Testis (tissue), 5 donors: ENCODE measurements at places on chromosomes 7 and 10. TPM values are rescaled to one million over a fixed set of nuclear protein-coding genes. Genes with fewer than 3 reads are reported as not detected.

- H3K36me3 ChIP-seq, result no peaks in the 10 kb centered on the region
- no peak for DNase-seq
- H3K27me3 ChIP-seq, result no peaks in the 10 kb centered on the region
- no peak overlapping the region for H3K4me3 ChIP-seq
Measured at GRCh38 chr7:15845868-15846267, 159.4 kb upstream of the MEOX2 start.

- peaks cover 5% of the 10 kb centered on the region for H3K4me1 ChIP-seq
- no peak for DNase-seq
- no peaks in the 10 kb centered on the region for H3K27me3 ChIP-seq
- no peak overlapping the region for H3K27ac ChIP-seq
- H3K4me3 ChIP-seq, result no peak overlapping the region
Measured at GRCh38 chr7:8179486-8179885, 82.5 kb downstream of the ICA1 start.

DNA sequence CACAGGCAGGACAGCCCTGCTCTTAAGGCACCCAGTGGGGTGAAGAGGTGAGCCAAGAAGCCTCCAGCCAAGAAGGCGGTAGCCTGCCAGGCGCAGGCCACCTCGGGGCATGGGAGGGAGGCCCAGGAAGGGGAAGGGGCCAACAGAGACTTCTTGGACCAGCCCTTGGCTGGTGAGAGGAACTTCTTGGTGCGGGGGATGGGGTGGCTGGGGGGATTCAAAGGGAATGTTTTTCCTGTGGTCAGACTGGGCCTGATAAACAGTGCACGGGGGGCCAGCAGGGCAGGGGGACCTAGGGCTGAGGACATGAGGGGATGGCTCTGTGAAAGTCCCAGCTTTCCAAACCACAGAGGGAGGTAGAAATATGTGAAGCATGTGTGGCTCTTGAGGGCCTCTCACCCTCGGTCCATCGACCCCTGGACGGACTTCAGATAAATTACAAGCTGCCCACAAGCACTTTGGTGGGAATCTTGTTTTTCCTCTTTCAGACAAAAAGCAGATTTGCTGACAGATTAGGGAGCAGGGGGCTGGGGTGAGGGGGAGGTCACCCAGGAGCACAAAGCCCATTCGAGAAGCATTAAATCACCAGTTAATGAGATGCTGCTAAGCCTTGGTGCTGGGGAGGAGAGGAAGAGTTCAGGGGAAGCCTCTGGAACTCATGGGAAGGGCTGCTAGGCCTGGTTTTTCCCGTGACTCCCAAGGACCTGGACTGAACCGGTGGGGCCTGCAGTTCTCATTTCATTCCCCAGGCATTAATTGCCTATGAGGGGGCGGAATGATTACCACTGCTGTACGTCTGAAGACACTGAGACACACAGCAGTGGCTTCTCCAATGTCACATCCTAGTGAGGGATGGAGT is 11.3 kb downstream of the CRYGN start:
- DNase-seq, result peak; percentile 31
- H3K4me3 ChIP-seq, result no peak overlapping the region
- H3K36me3 ChIP-seq, result no peaks in the 10 kb centered on the region
- H3K27ac ChIP-seq, result peak overlapping the region; percentile 39
- H3K27me3 ChIP-seq, result no peaks in the 10 kb centered on the region

- H3K27me3 ChIP-seq, result no peaks in the 10 kb centered on the region
- H3K4me1 ChIP-seq, result peaks cover 4% of the 10 kb centered on the region
- no peak overlapping the region for H3K27ac ChIP-seq
- H3K4me3 ChIP-seq, result no peak overlapping the region
- H3K36me3 ChIP-seq, result no peaks in the 10 kb centered on the region
Measured at GRCh38 chr7:2166625-2167280, 66.0 kb downstream of the MAD1L1 start.

- H3K36me3 ChIP-seq, result no peaks in the 10 kb centered on the region
- no peak overlapping the region for H3K27ac ChIP-seq
- H3K4me3 ChIP-seq, result no peak overlapping the region
- no peak for DNase-seq
- H3K27me3 ChIP-seq, result no peaks in the 10 kb centered on the region
Measured at GRCh38 chr10:87700031-87700796, 40.5 kb downstream of the PAPSS2 start.

DNA sequence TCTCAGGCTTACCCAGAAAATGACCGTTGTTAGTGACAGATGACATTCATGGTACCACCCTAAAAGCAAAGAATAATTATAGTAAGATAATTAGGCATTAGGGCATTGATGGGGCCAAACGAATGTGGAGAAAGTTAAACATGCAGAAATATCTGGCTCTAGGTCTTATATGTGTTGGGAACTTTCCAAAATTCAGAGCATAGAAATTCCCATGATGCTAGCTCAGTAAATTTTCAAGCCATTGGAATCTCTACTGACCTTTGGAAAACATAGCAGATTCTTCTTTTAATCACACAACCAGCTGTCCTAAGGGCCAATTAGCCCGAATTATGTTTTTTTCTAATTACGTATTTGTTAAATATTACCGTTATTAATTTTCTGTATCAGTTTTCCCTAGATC is 136.1 kb downstream of the CREB5 start:
- no peak for DNase-seq
- no peak overlapping the region for H3K4me3 ChIP-seq
- no peak overlapping the region for H3K27ac ChIP-seq
- no peaks in the 10 kb centered on the region for H3K4me1 ChIP-seq
- no peaks in the 10 kb centered on the region for H3K36me3 ChIP-seq

DNA sequence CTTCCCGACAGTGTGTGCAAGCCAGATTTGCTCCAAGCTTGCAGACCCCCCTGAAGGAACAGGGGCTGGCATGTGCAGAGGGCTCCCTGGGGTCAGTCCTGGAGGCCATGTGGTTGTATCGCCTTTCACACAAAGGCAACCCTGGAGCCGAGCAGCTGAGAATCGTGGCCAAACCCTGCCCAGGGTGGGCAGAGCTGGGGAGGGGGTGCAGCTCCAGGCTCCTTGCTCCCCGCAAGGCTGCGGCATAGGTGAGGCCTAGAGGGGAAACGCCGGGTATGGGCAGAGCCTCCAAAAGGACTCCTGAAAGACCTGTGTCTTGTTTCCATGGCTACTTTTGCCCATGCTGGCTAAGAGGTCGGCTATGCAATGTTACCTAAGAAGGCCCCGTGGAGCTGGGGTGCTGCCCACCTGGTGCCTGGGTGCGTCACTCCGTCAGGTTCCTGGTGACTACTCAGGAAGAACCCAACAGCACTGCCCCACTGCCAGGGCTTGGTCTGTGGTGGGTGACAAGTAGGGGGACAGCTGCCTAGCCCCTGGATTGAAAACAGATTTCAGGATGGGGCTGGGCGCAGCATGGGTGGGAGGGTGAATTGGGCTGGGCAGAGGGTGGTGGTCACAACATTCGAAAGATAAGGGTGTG is 171.0 kb upstream of the SHH start:
- H3K4me3 ChIP-seq, result no peak overlapping the region
- no peaks in the 10 kb centered on the region for H3K36me3 ChIP-seq

- H3K36me3 ChIP-seq, result no peaks in the 10 kb centered on the region
- DNase-seq, result no peak
- peaks cover 29% of the 10 kb centered on the region for H3K4me1 ChIP-seq
- no peaks in the 10 kb centered on the region for H3K27me3 ChIP-seq
- no peak overlapping the region for H3K27ac ChIP-seq
Measured at GRCh38 chr7:106463851-106464611, 179.2 kb upstream of the NAMPT start.

DNA sequence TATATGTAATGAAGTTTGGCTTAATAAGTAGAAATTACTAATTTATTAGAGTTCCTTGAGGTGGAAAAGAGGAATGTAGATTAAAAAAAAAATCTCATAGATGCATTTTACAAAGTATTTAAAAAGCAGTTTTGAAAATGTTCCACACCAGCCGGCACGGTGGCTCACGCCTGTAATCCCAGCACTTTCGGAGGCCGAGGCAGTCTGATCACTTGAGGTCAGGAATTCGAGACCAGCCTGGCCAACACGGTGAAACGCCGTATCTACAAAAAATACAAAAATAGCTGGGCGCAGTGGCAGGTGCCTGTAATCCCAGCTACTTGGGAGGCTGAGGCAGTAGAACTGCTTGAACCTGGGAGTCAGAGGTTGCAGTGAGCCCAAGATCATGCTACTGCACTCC is 3.2 kb upstream of the CHRM2 start:
- no peak overlapping the region for H3K27ac ChIP-seq

GRCh38 chr7:52830801-52831200 is 204.6 kb upstream of the POM121L12 start:
- H3K4me1 ChIP-seq, result no peaks in the 10 kb centered on the region
- H3K4me3 ChIP-seq, result no peak overlapping the region
- no peaks in the 10 kb centered on the region for H3K36me3 ChIP-seq

- no peak overlapping the region for H3K27ac ChIP-seq
- H3K4me3 ChIP-seq, result no peak overlapping the region
- H3K36me3 ChIP-seq, result no peaks in the 10 kb centered on the region
- no peaks in the 10 kb centered on the region for H3K27me3 ChIP-seq
Measured at GRCh38 chr7:128884561-128885369, 22.1 kb downstream of the ATP6V1F start.

DNA sequence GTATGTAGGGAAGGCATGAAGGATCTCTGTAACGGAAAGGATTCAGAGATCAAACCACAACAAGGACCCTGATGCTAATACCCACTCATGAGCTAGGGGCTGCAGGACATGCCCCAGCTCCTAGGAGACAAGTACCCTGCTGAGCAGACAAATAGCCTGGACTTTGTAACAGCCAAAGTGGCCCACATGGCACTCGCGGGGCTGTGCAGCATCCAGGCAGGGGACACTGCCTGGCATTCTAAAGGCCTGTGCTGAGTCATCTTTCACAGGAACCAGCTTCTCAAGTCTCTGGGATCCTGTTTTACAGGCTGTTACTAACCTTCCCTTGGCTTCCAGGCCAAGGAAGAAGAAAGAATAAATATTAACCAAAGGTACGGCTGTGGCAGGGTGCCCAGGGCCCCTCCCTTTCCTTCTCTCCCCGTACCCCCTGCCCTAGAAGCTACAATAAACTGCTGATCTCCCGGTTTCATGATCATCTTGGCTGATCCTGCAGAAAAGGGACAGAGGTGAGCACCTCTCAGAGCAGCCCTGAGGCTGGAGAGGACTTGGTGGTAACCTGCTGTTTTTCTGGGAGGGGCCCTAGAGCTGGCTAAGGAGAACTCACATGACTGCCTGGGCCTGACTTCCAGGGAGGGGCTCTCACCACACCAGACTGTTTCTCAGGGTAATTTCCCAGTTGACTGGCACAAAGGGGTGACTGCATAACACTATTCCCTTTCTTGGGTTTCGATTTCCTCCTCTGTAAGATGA is 4.2 kb upstream of the RPEL1 start:
- H3K36me3 ChIP-seq, result no peaks in the 10 kb centered on the region
- no peak overlapping the region for H3K27ac ChIP-seq
- no peaks in the 10 kb centered on the region for H3K4me1 ChIP-seq

- no peaks in the 10 kb centered on the region for H3K36me3 ChIP-seq
- H3K4me3 ChIP-seq, result no peak overlapping the region
- no peak for DNase-seq
- no peaks in the 10 kb centered on the region for H3K4me1 ChIP-seq
- no peak overlapping the region for H3K27ac ChIP-seq
Measured at GRCh38 chr7:84226759-84227158, 32.2 kb upstream of the SEMA3A start.

DNA sequence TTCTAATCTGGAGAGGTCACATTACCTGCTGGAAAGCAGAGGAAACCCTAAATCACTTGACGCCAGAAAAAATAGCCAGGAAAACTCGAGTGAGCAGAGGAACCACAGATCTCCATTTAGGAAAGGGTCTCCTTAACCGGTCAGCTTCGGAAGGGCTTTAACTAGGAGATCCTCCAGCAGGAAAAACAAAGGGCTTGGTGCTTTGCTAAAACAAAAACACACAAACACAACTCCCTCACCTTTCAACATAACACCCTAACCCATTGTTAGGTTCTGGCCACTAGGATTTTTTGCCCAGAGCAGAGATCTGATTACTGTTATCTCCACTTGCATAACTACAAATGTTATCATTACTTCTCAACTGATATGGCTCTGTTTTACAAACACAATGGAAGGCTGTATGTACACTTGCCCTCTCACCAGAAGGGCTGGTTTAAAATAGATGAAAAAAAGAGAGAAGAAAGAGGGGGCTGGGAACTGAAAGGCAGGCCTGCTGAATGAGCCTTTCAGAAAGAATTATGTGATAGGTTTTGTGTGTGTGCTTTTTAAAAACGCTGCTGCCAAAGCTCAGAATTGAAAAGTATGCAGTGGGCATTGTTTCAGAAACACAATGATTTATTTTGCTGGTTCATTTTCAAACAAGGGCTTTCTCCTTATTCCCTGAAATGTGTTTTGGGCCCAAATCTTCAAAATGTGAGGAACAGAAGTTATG is 161.5 kb downstream of the FGFR2 start:
- H3K27ac ChIP-seq, result no peak overlapping the region
- no peak overlapping the region for H3K4me3 ChIP-seq
- no peaks in the 10 kb centered on the region for H3K27me3 ChIP-seq
- no peaks in the 10 kb centered on the region for H3K4me1 ChIP-seq
- no peak for DNase-seq

- no peak overlapping the region for H3K4me3 ChIP-seq
- no peaks in the 10 kb centered on the region for H3K4me1 ChIP-seq
- H3K27ac ChIP-seq, result no peak overlapping the region
- DNase-seq, result no peak
Measured at GRCh38 chr10:49562893-49563292, 24.0 kb upstream of the ERCC6 start.

DNA sequence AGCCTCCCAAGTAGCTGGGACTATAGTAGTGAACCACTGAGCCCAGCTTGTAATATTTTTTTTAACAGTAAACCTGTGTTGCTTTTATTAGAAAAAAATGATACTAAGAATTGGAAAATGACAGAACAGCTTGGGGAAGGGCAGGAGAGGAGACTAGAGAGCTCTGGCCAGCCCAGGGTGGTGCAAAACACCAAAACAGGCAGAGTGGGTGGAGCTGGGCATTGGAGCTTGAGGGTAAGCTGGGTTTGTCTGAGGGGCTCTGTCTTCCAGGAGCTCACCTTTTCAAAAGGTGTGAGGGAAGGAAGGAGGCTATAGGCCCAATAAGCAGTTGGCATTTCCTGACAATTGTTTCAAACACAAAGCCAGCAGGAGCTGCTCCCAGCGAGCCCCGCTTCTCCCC is 75.2 kb upstream of the DUSP5 start:
- H3K4me3 ChIP-seq, result no peak overlapping the region
- no peak overlapping the region for H3K27ac ChIP-seq
- H3K27me3 ChIP-seq, result no peaks in the 10 kb centered on the region
- no peaks in the 10 kb centered on the region for H3K36me3 ChIP-seq

Gene SLC18A3
- total RNA-seq, result not detected

Gene TTYH3
- total RNA-seq, result 69.9 TPM

Gene SEMA4G
- 4.8 TPM for total RNA-seq

Gene SLC39A12
- 0.68 TPM for total RNA-seq
